ENCODE measurements at places on chromosomes 5 and 9.

DNA sequence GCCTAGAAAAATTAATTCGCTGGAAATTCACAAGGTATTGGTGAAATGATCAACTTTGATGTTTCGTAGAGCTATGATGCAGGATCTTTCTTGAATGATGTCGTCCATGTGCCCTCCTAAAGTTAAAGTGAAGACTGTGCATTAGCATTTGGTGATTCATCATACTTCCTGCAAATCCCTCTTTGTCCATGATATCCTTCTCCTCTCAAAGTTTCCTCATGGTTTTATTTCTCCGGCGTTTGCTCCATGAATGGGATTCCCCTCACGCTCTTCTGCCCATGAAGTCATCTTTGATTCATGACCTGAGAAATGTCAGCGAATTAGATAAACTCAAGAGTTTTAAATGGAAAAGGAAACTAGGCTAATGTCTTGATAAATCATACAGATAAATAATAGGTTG lies 372.7 kb downstream of the PSAT1 start:
- DNase-seq = no peak

DNA sequence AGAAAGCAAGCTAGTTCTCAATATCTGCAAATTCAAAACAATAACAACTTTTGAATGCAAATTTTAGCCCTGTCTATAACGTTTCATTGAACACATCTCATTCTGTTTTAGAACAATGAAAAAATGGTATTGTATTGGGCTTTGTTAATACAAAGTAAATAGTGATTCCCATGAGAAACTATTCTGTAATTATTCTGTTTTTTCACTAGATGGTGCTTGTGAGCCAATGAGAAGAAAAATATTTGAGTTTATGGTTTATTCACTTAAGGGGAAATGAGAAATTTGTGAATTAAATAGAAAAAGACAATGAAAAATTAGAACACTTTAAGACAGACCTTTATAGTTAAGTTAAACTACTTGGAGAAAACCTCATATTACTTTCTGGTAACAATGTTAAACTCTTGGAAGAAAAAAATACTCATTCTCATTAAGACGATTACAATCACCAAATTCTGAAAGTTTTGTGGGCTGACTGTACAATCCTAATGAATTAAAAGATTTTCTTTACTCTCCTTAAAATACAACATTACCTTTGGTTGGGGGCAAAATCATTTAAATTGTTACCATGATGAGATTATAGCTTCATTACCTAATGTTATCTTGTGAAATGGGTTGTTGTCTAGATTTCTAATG lies 127.0 kb downstream of the NNT start:
- peak; percentile 90 for DNase-seq

- DNase-seq = peak; percentile 64
These were observed 7.9 kb upstream of the FIBCD1 start for GRCh38 chr9:130946766-130947617.

DNA sequence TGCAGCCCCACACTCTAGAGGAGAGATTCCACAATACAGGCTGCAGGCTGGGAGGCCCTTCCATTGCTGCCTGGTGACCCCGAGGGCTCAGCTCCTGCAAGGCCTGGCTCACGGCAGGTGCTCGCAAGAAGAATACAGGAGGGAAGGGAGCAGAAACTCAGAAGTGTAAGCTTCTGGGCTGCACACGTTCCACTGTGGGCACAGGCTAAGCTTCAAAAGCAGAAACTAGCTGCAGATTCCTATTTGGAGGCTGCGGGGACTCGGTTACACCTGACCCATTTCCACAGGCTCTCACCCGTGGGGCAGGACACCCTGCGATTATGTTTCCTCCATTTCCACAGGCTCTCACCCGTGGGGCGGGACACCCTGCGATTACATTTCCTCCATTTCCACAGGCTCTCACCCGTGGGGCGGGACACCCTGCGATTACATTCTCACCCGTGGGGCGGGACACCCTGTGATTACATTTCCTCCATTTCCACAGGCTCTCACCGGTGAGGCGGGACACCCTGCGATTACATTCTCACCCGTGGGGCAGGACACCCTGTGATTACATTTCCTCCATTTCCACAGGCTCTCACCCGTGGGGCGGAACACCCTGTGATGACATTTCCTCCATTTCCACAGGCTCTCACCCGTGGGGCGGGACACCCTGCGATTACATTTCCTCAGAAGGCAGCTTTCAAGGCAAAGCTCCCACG lies 10.3 kb downstream of the LPCAT1 start:
- DNase-seq = no peak

DNA sequence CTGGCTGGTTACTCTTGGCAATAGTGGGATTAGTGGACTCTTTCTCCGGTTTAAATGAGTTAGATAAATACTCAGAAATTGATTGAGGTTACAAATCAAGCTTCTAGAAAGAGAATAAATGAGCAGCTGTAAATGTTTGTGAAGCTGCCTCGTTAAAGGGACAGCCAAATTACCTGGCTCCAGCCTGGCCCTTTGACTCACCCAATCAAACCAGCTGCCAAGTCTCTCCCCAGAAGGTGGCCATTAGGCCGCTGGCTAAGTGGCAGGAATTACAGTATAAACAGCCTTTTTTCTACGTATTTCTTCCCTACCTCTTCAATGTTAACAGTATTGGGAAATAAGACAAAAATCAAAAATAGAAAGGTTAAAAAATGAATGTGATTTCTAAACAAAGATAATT lies 46.0 kb upstream of the SRFBP1 start:
- peak; percentile 66 for DNase-seq

DNA sequence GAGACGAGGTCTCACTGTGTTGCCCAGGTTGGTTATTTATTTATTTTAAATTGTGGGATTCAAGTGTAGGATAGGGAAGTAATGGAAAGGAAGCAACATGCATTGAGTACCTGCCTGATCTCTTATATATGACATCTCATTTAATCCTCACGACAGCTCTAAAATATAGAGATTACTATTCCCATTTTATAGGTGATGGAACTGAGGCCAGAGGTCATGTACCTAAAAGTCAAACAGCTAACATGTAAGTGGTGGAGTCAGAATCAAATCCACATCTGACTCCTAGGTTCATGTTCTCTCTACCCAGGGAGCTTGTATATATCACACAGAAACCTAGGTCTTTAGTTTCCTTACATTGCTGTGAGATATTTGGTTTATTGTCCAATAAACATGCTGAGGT lies 26.1 kb upstream of the MATR3 start:
- no peak for DNase-seq
